ENCODE measurements at places on chromosomes 12 and 14.
A peak's percentile ranks its signal among the peaks of the same experiment; 100 is the strongest.

DNA sequence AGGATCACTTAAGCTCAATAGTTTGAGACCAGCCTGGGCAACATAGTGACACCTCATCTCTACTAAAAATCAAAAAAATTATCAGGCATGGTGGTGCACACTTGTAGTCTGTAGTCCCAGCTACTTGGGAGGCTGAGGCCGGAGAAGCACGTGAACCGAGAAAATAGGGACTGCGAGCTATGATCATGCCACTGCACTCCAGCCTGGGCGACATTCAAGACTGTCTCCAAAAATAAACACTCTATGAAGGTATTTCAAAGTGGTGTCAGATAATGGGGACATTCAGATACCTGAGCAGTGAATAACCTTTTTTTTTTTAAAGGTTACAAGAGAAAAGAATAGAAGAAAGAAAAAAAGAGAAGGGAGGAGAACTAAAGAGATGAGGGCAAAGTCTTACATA is 98.1 kb downstream of the MED13L start:
- H3K4me3 ChIP-seq = no peak overlapping the region
- H3K27me3 ChIP-seq = no peaks in the 10 kb centered on the region
- DNase-seq = no peak

DNA sequence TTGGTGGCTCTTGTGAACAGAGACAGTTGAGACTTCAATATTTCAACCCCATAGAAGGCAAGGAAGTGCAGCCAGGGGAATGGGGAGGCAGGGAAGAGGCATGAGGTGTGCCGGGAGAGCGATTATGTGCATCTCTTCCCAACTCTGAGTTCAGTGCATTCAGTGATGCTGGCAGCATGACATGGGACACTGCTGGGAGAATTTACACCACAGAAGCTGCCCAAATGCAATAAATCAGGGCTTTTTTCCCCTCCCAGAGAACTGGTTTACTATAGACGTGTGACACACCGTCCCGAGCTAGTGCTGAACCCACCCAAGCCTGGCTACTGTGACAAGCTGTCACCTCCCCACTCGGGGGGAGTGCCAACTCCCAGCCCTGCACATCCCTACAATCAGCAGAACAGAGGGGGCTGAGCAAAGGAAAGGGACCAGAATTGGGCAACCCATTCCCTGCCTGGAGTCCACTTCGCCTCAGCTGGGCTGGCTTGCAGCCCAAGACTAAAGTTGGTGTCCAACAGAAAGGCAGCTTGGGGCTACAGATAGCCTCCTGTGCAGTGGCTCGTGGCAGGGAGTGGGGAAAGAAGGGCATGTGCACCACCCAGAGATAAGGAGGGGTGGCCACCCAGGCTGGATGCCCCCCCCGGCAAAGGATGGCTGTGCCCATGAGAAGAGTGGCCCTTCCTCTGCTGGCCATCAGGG is 16.7 kb downstream of the AHSA1 start:
- no peaks in the 10 kb centered on the region for H3K4me1 ChIP-seq
- no peak overlapping the region for H3K27ac ChIP-seq
- no peaks in the 10 kb centered on the region for H3K27me3 ChIP-seq
- no peak overlapping the region for H3K4me3 ChIP-seq

DNA sequence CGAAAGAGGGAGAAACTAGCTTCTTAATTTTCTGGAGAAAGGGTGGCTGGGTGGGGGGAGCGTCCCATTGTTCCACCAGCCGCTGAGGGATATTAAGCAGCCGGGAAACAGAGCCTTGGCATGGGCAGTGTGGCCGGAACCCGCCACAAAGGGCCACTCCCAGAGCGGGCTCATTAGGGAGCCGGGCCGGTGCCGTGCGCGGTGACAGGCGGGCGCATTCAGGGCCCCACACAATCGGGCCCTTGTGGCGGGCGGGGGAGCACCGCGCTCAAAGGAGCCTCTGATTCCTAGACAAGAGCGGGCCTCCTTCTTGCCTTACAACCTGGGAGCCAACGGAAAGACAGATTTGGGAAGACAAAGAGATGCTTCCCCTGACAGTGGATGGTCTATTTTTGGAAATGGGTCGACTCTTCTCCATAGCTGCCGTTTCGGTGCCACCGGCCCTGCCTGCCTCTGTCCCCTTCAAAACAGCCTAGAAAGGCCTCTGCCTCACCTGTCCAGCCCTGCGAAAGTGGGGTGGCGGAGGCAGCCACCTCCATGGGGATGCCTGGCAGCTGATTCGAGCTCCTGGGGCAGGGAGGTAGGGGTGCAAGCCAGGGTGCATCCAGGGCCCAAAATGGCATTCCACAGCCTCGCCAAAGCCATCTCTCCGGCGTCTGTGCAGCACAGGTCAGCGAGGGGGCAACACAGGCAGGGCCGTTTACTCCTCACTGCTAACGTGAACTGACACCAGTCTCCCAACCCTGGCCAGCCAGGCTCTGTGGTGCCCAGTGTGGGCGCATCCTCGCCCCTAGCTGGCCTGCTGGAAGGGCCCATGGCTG is 10.9 kb downstream of the CCDC85C start:
- H3K27me3 ChIP-seq = no peaks in the 10 kb centered on the region
- no peak overlapping the region for H3K4me3 ChIP-seq
- H3K36me3 ChIP-seq = peaks cover 12% of the 10 kb centered on the region
- peak; percentile 71 for DNase-seq
- peaks cover 34% of the 10 kb centered on the region for H3K4me1 ChIP-seq
- no peak overlapping the region for H3K27ac ChIP-seq

DNA sequence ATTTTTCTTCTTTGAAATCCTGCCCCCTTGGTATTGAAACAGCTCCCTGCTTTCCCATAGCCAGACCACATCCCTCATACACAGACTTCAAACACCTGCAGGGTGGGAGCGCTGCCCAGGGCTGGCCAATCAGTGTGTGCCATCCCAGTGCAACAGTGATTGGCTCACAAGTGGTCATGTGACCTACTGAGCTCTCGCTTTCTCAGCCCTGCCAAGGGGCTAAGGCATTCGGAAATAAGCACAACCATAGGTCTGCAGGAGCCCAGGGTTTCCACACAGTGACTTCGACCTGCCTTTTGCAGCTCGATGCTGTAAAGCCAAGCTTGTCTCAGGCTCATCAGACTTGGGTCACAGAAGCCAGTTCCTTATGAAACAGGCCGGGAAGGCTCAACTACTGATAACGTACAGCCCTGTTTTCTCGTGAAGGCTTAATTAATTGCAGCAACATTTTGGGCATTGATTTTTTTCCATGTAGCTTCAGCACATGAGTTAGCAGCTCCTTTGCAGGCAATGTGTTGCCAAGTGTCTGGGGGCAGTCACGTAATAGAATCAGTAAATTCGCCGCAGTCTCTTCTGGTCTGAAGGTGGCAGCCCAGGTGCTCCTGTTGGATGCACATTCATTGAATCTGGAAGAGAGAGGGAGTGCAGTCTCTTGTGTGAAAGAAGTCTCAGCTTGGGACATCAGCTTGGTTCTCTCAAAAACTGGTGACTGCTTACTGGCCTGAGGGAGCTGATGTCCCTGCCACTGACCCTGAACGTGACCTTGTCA is 1091.8 kb downstream of the AACS start:
- no peak overlapping the region for H3K27ac ChIP-seq
- H3K4me1 ChIP-seq = no peaks in the 10 kb centered on the region
- H3K4me3 ChIP-seq = no peak overlapping the region
- H3K27me3 ChIP-seq = no peaks in the 10 kb centered on the region
